Activated naive CD4-positive, alpha-beta T cell treated with anti-CD3 and anti-CD28 coated beads for 36 hours (primary cell): ENCODE measurements at places on chromosomes 1 and 21.
A peak's percentile ranks its signal among the peaks of the same experiment; 100 is the strongest.

- DNase-seq, result no peak
Measured at GRCh38 chr1:223285452-223285851, 78.5 kb downstream of the SUSD4 start.

DNA sequence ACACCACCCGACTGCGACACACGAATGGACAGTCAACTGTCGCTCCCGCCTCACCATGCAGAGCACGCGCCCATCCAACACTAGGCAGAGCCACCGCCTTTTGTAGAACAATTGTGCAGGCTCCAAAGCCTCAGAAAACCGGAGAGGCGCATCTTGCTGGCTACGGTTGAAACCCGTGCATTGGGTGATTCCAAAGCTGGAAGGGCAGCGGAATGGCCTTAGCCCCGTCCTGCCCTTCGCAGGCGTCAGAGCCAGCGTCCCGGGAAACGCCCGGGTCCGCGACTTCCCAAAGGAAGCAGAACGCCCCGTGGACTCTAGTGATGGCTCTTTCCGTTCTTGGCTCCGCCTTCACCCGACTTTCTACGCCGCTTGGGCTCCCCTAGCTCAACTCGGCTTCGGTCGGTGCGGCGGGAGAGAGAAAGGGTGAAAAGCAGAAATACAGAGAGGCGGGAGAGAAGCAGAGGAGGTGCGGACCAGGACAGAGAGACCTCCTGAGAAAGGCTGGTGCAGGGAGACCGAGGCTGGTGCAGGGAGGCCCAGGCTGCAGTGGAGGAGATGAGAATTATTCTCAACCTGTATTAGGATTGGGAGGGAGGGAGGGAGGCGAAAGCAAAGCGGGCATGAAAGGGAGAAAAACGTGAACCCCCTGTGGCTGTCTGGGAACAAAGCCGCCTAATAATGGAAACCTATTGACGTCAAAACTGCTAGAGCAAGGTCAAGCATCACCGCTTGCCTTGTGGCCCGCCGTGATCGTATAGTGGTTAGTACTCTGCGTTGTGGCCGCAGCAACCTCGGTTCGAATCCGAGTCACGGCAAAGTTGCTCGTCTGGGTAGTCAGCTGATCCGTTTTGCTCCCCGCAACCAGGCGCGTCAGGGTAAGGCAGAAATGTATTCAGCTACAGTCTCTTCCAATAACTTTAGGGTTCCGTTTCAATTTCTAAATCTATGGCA is 99.5 kb downstream of the PRKAB2 start:
- DNase-seq, result peak; percentile 72

DNA sequence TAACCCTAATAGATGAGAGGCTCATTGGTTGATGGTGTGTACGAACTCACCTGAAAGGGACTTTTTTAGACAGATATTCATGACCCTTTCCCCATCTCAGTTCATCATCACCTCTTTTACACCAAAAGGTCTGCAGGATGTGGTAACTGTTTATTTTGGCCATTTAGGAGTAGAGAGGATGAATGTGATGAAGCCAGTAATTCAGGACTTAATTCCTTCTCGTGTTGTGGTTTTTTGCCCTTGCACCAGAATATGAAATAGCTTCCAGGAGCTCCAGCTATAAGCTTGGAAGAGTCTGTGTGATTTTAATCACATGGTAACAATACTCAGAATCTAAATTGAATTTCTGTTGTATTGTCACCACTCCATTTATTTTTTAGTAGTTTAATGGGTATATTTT is 189.4 kb upstream of the KCTD3 start:
- no peak for DNase-seq

DNA sequence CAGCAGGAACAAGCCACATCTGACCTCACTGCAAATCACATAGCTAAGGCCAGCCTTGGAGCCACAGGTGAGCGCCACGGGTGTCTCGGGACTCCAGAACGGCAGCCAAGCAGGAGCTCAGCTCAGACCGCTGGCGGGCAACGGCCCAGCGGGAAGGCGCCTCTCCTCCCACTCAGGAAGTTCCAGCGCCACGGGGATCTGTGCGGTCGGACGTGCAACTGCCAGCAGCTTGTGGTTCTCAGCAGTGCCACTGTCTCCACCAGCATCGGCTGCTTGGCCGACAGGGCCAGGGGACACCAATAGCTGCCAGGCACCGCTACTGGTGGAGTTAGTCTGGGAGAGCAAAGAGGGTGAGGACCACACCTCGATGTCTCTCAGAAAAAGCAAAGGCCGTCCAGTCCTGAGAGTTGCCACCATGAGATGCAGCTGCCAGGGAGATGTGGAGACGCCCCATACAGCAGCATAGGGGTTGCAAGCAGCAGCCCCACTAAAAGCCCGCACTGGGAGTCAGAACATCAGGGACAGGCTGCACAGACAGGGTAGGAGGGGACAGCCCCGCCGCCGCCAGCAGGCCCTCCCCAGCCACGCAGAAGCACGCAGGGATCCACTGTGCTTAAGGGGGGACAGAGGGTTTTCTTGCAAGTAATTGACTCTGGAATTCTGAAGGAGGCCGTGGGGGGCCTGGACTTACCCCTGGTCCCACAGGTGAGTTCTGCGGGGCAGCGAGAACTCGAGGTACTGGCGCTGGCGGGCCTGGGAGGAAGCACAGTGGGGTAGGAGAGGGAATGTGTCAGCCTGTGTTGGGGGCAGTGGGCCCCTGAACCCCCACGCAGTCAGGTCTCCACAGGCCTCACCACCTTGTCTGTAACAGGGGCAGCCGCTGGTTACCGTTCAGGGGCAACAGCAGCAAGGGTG is 83.5 kb downstream of the NPHP4 start:
- DNase-seq, result no peak
